ENCODE measurements at places on chromosomes 4 and X.

- DNase-seq = no peak
Observed at GRCh38 chr4:52877036-52877435, 14.9 kb downstream of the RASL11B start.

GRCh38 chr4:70057651-70058050 is 7.4 kb downstream of the HTN1 start:
- DNase-seq = no peak

- no peak for DNase-seq
Observed at GRCh38 chrX:99394456-99394855, 1015.6 kb downstream of the PCDH19 start.

GRCh38 chr4:71221510-71222466 is 117.0 kb upstream of the SLC4A4 start:
- no peak for DNase-seq

- no peak for DNase-seq
Observed at GRCh38 chr4:71294301-71294700, 44.5 kb upstream of the SLC4A4 start.

GRCh38 chrX:12970691-12971202 is 4.2 kb upstream of the TMSB4X start:
- no peak for DNase-seq

- no peak for DNase-seq
Observed at GRCh38 chr4:10094841-10095240, 21.8 kb downstream of the WDR1 start.

DNA sequence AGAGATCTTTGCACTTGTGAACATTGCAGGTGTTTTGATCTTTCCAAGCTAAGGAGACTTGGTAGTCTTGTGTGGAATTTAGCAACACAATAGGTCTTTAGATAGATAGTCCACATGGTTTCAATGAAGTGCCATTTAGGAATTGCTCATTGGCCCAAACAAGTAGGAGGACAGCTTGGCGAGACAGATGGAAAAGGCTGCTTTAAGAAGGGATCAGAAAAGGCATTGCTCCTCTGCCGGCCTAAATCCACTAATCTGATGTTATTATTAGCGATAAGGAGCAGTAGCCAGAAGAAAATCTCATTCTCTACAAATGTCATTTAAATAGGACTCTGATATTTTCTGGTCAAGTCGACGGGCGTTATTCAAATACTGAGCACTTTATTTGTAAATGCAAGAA is 99.7 kb downstream of the AFF2 start:
- no peak for DNase-seq

DNA sequence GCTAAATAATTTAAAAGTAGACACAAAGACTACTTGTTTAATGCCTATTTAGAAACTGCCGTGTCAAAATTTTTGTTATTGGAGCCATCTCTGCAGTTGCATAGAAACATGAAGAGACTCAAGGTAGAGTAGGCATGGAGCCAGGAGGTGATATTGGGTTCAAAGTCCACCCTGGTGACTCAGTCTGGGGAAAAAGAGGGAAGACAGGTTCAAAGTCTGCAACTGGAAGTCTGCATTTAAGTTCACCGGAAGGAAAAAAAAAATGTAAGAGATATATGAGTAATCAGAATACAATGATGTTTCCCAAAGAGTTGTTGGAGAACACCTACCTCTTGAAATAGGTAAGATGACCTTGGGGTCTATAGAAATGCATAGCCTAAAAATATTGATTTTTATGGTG is 67.4 kb upstream of the QRFPR start:
- DNase-seq = no peak

DNA sequence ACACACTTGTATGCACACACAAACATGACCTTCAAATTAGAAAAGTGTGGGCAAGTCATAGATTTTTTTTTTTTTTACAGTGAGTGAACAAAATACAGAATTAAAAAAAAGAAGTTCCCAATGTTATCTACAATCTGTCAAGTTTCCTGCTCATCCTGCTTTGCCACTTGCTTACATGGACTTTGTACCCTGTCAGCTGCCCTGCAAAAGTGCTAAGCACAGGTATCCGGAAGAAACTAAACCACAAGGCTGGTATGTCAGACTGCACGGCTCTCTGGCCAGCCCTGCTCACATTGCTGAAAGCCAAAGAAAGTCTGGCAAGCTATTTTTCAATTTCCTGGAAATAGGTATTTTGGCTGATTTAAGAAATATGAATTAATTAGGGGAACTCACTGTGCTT is 38.9 kb upstream of the BCLAF3 start:
- no peak for DNase-seq

- DNase-seq = no peak
Observed at GRCh38 chr4:189771696-189772361, 168.8 kb upstream of the FRG1 start.

DNA sequence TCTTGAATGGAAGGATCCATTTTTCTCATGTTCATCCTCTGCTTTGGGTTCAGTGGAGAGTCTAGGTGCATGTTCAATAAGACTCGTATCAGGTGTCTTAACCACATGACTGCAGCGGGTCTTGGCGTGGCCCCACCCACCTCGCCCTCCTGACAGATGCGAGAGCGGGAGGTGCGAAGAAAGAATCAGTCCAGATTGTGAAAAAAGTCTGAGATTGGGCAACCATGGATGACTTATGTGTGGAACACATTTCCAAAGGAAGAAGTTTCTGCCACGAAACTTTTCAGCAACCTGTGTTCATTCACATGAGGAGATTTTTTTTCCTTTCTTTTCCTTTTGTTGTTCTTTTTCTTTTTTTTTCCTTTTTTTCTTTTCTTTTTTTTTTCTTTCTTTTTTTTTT is 66.8 kb downstream of the NSD2 start:
- no peak for DNase-seq

DNA sequence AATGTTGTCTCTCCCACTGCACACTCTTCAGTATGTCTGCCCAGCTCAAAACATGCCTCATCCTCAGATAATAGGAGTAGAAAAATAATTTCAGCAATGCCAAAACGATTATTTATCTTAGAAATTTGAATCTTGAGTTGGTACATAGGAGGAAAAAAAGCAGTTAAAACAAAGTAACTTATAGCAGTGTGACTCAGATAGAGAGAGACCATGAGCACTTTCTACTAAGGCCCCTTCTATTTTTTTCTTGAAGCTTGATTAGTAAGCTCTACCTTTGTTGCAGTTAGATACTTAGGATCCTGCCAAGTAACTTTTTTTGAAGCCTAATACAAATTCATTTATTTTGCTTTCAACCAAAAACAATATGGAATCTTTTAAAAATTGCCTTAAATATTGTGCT is 212.3 kb downstream of the MAD2L1 start:
- DNase-seq = no peak

DNA sequence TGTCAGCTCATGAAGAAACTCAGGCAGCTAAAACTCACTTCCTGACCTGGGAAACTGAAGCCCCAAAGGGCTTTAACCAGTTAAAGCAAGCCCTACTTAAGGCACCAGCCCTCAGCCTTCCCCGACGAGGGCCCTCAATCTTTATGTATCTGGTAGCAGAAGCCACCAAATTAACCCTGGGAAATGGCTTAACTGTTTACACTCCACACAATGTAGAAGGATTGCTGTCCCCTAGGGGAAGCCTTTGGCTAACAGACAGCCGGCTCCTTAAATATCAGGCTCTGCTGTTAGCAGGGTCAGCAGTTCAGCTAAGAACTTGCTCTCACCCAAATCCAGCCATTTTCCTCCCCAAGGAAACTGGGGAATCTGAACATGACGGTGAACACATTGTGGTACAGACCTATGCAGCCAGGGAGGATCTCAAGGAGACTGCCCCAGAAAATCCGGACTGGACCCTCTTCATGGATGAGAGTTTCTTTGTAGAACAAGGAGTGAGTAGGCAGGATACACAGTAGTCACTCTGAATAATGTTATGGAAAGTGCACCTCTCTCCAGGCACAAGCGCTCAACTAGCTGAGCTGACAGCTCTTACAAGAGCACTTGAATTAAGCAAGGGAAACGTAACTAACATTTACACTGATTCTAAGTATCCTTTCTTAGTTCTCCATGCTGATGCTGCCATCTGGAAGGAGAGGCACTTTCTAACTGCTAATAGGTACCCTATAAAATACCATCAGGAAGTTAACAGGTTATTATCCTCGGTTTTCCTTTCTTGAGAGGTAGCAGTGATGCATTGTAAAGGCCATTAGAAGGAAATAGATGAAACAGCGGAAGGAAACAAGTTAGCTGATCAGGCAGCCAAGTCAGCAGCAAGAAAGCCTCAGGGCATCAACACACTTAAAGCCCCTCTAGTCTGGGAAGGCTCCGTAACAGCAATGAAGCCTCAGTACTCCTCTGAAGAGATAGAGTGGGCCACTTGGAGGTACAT is 9.6 kb upstream of the NAF1 start:
- DNase-seq = no peak

- DNase-seq = no peak
Observed at GRCh38 chrX:152245213-152245612, 106.8 kb upstream of the MAGEA10 start.

GRCh38 chr4:114599231-114599902 is 760 bp downstream of the UGT8 start:
- no peak for DNase-seq

- no peak for DNase-seq
Observed at GRCh38 chr4:6468376-6468775, 4.0 kb downstream of the PPP2R2C start.

GRCh38 chrX:20015945-20016615 is 25.2 kb upstream of the BCLAF3 start:
- DNase-seq = no peak

DNA sequence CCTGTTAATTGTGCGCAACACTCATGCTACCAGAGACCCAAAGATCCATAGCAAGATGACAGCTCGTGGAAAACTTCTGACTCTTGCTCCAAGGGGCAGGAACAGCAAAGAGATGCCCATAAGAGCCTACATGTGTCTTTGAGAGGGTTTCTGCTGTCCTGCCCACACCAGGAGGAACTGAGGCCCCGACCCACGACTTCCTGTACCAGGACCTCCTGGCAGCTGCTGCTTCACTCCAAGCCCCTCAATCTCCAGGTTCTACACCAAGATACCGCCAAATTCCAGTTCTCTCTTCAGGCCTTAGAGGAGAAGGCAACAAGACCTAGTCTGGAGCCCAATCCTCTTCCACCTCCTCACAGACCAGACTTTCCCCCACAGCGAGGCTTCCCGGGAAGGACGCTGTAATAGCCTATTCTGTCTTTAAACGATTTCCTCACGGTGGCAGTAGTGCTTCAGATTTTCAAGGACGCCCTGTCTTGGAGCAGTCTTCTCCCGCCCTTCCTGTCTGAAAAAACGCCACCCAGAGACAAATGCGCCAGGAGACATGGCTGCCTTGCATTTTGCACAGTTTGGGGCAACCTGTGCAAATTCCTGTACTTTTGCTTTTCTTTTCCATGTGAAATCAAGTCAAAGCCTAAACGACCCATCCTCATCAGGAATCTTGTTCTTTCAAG is 230.2 kb upstream of the STK26 start:
- DNase-seq = no peak

- DNase-seq = no peak
Observed at GRCh38 chr4:144801731-144802130, 155.8 kb downstream of the HHIP start.

- DNase-seq = no peak
Observed at GRCh38 chrX:29870608-29871007, 344.8 kb upstream of the MAGEB2 start.

- no peak for DNase-seq
Observed at GRCh38 chrX:132576939-132577338, 88.1 kb upstream of the MBNL3 start.

GRCh38 chr4:48748949-48749596 is 31.0 kb downstream of the FRYL start:
- no peak for DNase-seq

DNA sequence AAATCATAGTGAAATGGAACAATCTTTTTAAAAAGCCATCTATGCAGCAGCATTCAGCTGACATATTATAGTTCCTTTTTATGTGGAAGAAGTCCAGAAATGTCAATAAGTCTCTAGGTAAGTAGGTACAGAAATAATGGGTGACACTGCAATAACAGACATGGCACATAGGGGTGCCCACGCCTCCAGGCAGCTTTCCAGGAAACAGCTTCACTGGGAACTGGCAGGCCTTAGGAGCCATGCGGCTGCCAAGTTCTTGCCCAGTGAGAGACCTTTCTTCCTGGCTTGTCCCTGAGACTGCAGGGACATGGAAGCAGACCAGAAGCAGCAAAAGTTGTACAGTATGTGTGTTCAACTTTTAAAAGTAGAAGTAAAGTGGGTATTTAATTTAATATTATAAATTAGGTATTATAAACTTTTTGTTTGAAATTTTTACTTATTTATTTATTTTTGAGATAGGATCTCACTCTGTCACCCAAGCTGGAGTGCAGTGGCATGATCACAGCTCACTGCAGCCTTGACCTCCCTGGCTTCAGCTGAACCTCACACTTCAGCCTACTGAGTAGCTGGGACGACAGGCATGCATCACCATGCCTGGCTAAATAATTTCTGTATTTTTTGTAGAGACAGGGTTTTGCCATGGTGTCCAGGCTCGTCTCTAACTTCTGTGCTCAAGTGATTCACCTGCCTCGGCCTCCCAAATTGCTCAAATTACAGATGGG is 12.1 kb upstream of the ETNPPL start:
- DNase-seq = no peak

DNA sequence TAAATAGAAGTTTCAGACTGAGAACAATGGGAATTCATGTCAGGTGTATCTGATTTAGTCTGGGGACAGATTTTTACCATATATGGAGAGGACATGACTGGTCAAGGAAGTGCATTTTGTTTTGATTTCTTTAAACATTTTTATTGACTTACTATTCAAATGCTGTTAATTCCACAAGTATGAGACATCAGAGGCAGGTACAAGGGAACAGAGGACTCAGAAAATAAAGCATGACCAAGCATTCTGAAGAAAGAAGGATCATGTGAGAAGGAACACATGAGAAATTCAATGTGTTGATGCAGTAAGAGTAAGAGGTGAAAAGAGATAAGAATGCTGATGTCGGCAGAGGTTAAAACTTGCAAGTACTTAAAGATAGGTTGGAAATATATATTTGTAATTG is 1452.6 kb downstream of the PCDH7 start:
- no peak for DNase-seq

DNA sequence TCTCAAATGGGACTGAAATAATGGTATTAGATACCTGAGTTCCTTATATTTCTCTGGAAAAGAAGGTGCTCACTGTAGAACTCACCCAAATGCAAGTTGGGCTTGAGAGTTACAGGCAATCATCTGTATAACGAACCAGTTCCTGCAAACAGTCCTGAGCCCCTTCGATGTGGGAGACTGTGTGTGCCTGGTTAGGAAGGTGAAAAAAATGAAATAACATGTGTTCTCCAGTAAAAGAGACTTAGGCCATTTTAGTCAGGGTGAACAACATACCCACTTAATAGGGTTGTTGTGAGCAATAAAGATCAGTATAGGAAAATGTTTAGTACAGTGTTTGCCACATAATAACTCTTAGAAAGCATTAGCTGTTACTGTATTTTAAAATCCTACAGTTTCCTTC is 23.4 kb downstream of the STIM2 start:
- no peak for DNase-seq

DNA sequence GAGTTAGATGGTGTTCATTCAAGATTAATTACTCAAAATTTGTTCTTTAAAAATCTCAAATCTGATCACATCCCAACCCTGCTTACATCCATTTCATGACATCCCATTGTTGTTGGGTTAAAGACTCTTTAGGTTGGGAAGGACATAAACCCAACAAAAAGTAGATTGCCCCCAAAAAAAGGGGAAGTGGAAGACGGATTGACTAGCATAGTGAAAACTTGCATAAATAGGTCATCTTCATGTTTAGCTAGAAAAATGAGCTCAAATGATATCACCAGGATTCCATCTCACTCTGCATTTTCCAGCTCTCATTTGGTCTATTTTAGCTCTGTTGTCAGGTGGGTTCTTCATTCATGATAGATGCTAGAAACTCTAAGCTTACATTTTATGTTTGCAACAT is 18.5 kb upstream of the TET2 start:
- DNase-seq = no peak

GRCh38 chr4:101356928-101357327 is 9.6 kb upstream of the PPP3CA start:
- no peak for DNase-seq

All from activated T-cell treated with anti-CD3 and anti-CD28 coated beads for 1 hour (primary cell).